ENCODE measurements at places on chromosomes 4 and X.
A peak's percentile ranks its signal among the peaks of the same experiment; 100 is the strongest.

DNA sequence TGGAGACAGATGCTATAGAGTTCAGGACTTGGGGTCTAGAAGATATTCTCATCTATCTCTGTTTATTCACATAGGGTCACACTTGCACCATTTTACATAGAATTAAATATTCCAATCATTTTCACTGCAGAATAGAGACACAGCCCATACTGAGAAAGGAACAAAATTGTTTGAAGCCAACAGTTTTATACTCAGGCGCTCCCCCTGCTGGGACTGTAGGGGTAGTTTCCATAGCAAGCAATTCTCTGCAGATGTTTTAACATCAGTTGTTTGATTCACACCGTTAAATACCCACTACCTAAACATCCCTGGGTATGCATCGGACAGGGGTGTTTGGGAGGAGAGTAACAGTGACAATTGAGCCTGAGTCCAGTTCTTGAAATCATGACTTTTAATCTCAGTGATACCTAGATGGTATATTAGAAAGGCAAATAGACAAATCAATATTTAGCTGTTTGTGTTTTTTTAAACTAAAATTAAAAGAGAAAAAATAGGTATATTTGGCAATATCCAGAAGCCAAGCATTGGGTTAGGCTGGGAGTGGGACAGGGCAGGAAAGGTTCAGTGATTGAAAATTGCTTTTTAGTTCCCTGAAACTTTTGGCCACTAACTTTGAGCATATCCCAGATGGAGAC, 33.8 kb downstream of the LONRF3 start:
- peak; percentile 58 for DNase-seq

GRCh38 chrX:31819455-31819854, 747.6 kb upstream of the FTHL17 start:
- DNase-seq = no peak

GRCh38 chr4:111854494-111855087, 290.7 kb upstream of the FAM241A start:
- no peak for DNase-seq

- DNase-seq = no peak
Observed at GRCh38 chrX:4764888-4765287, 1051.4 kb upstream of the PRKX start.

GRCh38 chr4:114465766-114466165, 132.8 kb upstream of the UGT8 start:
- no peak for DNase-seq

DNA sequence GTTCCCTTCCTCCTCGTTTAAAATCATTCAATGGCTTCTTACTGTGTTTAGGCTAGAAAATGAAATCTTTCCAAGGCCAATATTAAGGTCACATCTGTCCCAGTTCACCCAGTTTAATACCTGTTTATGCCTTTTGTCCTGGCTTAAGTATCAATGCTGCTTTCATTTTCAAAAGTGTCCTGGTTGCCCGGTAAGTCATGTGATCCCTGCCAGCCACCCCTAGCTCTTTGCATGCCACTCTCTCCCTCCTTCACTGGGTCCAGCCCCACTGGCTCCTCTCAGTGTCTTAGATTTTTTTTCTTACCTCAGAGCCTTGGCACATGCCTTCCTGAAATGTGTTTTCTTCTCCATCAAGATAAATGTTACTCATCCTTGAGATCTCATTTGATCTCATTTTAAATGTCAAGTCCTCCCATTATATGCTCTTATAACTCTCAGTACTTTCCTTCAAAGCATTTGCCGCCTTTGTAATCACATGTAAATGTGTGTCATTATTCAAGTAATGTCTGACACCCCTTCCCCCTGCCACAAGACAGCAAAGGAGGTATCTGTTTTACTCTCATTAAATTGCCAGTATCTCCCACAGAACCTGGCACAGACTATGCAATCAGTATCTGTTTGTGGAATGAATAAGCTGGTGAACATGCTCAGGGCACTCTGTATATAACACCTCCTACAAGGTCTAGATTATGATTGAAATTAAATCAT, 472.5 kb upstream of the RPS6KA3 start:
- DNase-seq = no peak

DNA sequence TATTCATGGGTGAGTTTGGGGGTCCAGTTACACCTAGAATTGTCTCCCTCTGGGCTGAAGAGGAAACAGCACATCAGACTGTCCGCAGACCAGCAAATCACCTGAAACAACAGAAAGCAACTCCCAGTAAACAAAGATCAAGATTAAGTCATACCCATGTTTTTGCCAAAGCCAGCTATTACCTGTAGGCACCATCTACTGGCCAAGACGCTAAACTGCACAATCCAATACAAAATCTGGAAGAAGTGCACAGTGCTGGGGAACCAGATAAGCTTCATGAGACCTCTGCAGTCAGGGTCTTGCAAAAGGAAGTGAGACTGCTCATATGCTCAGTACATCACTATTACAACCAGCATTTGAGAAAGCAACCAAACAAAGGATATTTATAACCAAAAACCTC, 157.5 kb upstream of the ITM2A start:
- DNase-seq = no peak

DNA sequence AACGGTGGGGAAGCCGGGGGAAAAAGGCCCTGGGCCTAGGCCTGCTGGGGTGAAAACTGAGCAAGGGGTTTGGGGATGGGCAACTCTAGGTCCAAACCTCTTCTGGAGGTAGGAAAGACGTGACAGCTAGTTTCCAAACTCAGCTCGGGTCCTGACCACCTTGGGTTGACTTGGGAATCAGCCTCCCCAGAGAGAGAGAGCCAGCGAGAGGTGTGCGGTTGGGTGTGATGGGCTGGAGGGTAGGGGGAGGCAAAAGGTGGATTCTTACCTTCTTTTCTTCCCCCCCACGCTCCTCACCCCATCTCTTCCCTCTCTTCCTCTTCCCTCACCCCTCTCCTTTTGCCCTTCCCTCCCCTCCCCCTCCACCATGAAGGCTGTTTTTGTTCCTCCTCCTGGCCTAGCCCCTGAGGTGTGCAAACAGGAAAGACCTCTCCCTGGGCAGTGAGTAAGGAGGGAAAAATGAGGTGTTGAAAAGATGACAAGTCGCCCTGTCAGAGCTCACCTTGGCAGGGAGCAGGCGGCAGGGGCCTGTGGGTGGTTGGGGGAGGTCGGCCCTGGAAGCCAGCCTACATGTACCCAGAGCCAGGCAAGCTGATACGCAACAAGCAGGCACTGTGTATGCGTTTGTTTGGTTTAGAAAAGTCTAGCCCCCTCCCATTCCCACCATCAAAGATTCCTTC, 14.8 kb downstream of the PJA1 start:
- DNase-seq = no peak

DNA sequence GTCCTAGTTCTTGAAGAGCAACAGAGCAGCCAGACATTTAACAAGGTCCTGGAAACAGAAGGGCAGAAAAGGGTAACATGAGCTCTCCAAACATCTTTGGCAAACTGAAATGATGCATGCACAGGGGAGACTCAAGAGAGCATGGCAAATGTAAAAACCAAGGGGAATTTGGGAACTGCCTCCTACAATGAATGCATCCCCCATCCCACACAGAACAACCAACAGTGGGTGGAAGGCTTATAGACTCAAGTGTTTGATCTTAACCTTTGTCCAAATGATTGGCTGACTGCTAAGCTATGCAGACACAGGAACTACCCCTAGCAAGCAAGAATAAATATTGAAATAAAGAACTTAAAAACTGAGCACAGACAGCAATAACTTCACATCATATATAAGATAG, 74.4 kb downstream of the CENPC start:
- no peak for DNase-seq

DNA sequence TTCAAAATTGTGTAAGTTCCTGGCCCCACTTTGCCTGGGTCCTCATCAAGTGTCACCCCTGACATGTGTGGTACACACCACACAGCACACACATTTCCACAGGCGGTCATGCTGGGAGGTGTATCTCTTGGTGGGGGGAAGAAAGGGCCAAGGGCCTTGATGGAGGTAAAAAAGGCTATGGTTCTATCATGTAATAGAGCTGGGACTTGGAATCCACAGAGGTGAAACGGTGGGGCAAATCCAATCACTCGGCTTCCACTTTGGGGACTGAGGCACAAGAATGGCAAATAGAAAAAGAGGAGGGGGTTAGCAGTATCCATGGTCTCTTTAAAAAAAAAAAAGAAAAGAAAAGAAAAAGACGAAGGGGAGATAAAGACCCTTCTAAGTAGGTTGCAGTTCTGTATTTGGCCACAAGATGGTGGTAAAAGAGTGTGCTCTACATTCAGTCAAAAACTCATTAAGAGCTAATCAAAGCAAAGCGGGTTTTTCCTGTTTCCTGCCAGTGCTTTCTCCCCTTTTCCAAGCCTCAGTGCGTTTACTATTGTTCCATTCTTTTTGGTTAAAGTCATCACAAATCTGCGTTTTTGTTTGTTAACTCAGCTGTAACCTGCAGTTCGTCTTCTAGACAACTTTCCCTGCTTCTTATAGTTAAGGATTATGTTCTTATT, 37.0 kb upstream of the ATP6AP2 start:
- DNase-seq = no peak

DNA sequence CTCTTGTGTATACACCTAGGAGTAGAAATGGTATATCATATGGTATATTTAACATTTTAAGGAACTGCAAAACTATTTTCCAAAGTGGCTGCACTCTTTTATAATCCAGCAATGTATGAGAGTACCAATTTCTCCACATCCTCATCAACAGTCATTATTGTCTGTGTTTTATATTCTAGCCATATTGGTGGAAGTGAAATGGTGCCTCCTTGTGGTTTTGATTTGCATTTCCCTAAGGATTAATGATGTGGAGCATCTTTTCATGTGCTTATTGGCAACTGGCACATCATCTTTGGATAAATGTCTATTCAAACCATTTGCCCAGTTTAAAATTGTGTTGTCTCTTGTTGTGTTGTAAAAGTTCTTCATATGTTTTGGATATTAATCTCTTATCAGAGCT, 9.6 kb downstream of the BMP15 start:
- DNase-seq = no peak

GRCh38 chrX:122582975-122583305, 601.1 kb upstream of the GRIA3 start:
- no peak for DNase-seq

DNA sequence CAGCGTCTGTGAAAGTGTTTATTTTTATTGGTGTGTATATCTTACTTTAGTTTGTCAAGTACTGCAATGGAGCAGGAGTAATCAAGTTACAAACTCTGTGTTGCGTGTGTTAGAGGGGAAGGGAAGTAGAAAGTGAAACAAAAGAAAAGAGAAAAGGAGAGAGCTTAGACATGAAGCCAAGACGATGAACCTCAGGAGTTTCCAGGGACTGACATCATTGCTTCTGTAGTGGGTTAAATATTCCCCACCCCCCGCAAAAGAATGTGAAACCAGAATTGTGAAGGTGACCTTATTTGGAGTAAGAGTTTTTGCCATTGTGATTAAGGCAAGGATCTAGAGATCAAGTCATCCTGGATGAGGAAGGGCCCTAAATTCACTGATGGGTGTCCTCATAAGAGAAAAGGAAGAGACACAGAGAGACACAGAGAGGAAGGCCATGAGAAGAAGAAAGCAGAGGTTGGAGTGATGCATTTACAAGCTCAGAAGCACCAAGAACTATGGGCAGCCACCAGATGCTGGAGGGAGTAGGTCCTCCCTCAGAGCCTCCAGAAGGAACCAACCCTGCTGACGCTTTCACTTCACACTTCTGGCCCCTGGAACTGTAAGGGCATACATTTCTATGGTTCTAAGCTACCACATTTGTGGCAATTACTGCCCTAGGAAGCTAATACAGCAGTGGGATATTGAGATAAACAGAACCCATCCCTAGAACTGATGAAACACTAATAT, 173.6 kb upstream of the SFRP2 start:
- no peak for DNase-seq

GRCh38 chr4:182346675-182347375, 103.6 kb downstream of the TENM3 start:
- DNase-seq = no peak

GRCh38 chr4:88283661-88284438, 511 bp downstream of the PPM1K start:
- peak; percentile 71 for DNase-seq
